Stimulated activated CD8-positive, alpha-beta memory T cell treated with anti-CD3 and anti-CD28 coated beads, Interleukin-4, amount 100 ng/mL, for 4 hours (primary cell): ENCODE measurements at places on chromosomes 4 and X.

DNA sequence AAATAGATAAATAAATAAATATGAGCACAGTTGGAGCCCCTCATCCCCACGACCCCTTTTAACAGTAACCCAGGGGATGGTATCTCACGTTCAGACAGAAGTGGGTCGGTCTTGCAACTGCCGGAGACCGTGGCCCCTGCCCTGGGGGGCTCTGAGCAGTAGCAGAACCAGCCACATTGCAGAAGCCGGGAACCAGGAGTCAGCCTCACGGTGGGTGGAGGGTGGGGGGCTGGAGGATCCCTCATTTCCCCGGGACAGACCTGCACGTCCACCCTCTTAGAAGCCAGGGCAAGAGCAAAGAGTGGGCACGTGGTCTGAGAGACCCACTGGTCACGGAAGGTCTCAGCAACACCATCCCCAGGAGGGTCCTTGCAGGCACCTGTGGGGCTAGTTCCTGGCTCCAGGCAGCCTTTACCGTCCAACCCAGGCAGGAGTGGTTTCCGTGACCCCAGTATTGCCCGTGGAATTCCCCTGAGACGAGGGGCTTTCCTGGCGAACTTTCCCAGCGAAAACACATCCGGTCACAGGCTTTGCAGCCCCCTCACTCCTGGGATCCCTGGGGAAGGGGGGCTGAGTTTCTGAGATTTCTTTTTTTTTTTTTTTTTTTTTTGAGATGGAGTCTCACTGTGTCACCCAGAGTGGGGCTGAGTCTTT lies 8.8 kb upstream of the IL3RA start:
- no peak for DNase-seq

DNA sequence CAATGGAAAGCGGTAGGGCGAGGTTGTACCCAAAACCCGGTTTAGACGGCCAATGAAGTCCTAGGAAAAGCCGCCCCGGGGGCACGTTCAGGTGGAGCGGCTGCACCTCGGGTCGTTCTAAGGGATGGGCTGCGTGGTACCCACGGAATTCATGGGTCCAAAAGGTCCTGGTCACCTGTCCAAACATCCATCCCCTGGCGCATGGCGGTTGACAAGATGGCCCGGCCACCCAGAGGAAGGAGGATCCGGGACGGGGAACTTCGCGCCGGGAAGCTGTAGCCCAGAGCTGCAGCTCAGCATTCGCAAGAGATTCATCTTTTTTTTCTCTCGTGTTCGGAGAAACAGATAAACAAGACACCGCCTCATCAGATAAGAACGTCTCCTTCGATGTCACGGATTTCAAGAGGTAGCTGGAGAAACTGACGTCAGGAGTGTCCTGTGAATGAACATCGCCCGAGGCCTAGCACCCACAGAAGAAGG lies 10.9 kb downstream of the PITX2 start:
- no peak for DNase-seq

GRCh38 chr4:69194166-69194565 lies 20.4 kb downstream of the UGT2B11 start:
- DNase-seq: no peak

DNA sequence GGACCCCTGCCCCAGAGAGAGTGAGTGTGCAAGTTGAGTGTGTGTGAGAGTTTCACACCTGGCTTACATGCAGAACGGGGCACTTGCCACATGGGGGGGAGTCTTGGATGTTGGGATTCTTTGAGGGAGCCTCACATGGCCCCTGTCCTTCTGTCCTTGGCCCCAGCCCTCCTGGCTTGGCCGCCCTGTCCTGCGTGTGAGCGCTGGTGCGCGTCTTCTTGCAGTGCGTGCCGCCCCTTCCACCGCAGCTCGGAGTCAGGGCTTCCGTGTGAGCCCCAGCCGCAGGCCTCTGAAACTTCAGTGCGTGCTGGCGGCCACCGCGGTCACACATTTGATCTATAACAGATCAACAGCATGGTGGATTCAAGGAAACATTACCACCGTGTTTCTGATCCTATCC lies 30.1 kb upstream of the HGFAC start:
- no peak for DNase-seq

DNA sequence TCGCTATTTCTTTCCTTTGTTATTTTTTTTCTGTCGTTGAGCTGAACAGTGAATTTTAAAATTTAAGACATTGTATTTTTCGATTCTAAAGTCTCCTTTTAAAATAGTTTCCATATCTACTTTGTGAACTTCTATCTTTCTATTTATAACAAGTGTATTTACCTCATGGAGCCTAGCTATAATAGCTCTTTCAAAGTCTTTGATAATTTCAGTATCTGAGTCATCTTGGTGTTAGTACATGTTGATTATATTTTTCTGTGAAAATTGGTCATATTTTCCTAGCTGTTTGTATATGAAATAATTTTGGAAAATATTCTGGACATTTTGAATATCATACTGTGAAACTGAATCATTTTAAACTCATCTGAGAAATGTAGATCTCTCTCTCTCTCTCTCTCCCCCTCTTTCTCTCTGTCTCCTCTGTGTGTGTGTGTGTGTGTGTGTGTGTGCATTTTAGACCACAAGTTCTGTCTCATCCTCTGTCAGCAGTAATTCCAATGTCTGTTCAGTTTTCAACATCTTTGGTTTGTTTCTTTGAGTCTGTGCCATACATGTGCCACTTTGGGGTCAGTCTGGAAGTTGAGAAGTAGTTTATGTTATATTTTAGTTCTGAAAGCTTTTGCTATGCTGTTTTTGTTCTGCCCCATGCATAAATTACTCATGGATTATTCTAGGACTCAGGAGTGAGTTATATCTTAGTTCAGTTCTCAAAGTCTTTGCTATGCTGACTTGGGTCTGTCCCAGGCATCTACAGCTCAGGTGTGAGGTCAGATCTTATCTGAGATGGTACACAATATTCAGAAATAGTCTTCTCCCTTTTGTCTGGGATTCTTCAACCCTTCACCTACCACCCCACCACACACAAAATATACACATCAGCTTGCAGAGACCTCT lies 366.4 kb upstream of the CASK start:
- no peak for DNase-seq

- DNase-seq: no peak
Measured at GRCh38 chrX:2577844-2578466, 77.2 kb upstream of the DHRSX start.

DNA sequence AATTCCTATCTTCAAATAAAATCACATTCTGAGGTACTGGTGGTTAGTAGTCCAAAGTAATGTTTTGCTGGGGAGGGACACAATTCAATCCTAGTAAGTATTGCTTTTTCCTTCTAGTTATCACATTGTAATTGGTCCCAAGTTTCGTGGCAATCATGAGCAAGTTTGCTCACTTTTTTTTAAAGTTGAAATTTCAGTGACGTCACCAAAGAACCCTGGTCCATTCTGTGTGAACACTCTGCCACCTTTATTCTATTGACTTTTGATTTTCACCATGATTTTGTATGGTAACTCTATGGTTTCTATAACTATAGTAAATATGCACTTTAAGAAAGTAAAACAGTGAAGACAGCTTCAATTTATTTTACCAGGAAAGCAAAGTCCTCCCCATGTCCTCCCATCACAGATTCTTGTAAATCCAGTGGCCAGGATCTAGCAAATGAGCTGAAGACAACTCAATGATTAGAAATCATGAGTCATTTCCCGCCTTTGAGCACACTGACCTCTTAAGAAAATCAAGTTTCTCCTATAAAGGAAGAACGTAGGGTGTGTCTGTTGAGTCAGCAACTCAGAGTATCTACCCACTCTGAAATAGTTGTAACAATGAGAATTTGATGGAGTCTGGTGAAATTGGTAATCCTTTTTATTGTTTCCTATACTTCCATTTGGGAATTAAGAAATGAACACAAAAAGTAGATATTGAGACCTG lies 1306.6 kb upstream of the PABPC4L start:
- DNase-seq: no peak

- no peak for DNase-seq
Measured at GRCh38 chrX:124045109-124045508, 83.6 kb downstream of the STAG2 start.

DNA sequence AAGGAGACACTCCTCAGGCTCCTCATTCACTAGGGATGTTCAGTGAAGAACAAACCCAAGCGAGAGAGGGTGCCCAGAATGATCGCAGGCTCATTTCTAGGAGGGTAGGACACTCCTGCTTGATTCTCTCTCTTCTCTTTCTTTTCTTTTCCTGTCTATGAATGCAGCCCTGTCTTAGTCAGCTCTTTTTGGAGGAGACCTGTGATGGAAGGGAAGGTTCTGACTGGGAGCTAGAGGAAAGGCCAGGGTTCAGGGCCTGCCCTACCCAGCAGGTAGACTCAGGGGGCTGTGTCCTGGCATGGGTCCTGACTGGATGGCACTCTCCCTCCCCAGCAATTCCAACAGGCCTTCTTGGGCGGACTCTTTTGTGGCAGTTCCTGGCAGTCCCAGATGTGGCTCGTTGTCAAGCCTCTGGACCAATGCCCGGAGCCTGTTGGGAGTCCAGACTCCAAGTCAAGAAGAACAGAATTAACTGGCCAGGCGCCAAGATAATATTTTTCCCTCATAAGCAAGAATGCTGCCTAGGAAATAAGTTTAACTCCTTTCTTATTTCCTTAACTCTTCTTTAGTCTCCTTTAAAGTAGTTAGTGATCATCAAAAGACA lies 139.4 kb upstream of the SCML1 start:
- DNase-seq: no peak

DNA sequence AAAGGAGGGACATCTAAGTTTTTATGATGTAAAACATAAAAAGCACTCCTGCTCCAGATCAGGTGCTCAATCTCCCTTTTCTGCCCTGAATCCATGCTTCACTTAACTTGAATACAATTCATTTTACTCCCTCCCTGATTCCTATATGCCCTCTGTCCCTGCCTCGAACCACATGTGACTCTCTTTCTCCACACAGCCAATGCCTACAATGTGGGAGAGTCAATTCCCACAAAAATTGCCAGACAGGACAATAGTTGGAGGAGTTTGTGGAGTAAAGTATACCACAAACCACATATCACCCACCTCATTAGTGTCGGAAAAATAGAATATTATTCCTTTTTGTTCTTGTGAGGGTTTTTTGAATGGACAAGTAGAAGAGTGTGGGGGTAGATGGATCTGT lies 9.7 kb downstream of the AMMECR1 start:
- no peak for DNase-seq

GRCh38 chrX:103919270-103919637 lies 43.2 kb upstream of the TMSB15B start:
- DNase-seq: no peak

DNA sequence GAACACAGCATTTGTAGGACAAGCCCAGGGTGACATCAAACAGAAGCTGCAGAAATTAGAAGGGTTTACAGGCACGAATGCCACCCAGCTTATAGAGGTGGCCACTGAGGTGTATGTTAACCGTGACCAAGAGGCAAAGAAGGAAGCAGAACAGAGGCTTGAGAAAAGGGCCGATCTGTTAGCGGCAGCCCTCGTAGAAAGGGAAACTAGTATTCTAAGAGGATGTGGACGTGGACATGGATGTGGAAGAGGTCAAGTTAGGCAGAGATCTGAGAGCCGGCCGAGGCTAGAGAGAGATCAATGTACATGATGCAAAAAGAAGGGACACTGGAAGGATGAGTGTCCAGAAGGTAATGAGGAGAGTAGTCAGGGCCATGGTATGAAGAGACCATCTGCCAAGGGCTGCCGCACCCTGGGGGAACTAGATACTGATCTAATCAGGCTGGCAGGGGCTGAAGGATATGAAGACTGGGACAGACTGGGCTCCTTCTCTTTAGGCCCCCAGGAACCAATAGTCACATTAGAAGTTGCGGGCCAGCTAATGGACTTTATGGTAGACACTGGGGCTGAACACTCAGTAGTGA lies 27.5 kb downstream of the LIAS start:
- no peak for DNase-seq

GRCh38 chrX:115898382-115899001 lies 272.1 kb upstream of the AGTR2 start:
- no peak for DNase-seq

GRCh38 chrX:19769467-19769866 lies 117.9 kb downstream of the SH3KBP1 start:
- DNase-seq: no peak

DNA sequence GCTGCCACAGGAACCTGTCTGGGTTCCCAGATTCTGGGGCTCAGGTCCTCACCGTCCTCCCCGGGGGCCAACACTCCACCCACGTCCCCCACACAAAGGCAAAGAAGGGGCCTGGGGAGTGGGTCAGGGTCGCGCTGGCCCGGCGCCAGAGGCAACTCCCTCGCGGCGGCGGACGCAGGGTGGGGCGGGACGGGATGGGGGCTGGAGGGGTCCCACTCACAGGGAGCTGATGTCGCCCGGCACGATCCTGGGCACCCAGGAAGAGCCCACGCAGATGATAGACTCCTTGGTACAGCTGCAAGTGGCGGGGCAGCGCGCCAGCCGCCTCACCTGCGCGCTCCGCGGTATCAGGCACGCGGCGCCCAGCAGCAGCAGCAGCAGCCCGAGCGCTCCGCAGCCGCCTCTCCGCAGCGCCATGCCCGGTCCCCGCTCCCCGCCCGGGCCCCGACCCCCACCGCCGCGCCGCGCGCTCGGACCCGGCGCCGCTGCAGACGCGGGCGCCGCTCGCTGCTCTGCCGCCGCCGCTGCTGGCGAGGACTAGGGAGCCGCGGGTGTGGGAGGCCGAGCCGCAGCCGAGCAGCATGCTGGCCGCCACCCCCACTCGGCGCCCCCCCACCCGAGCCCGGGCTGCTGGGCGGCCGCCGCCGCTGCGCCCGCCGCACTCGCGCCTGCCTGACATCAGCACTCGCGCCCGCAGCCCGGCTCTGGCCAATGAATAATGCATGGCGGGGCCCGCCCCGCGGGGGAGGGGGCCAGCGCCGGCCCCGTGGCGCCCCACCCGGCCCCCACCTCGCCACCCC lies at the start of gene LGI2:
LGI2 (minus strand) TSS at position 670 of the 800 bp plus-strand sequence; CDS start at position 417, 253 bp downstream.
- DNase-seq: no peak

DNA sequence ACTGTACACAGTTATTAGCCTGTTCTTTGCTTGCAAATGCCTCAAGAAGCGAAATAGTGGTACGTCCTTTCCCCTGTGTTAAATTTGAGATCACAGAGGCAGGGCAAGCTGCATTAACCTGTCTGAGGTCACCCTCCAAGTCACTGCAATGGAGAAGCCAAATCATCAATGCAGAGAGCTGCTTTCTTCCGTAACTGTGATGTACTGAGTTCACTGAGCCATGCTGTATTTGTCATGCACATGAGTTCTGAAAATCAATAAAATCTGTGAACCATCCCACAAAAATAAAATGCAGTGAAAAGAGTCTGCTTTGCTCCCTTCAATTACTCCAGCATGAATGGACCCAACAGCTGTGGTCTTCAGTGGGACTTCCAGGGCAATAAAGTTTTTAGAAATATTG lies 393.5 kb downstream of the KCNIP4 start:
- DNase-seq: no peak

DNA sequence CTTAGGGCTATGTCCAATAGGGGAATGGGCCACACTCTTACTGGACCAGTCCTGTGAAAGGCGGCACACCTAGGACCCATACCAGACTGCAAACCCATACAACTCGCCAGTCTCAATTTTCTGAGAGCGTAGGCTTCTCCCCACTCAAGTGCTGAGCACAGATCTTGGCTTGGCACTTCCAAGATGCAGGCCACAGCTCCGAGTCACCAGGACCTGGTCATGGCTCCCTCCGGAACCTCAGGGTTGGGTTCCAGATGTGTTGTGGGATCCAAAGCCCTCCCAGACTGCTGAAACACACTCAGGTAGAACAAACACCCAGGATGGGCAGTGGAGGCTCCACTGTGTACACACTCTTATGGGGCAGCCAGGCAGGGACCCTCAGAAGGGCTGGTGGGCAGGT lies 103.3 kb downstream of the TMEM144 start:
- DNase-seq: no peak

- peak; percentile 19 for DNase-seq
Measured at GRCh38 chr4:145098675-145099037, 545 bp downstream of the ABCE1 start.

GRCh38 chrX:7993873-7994272 lies 66.7 kb upstream of the PNPLA4 start:
- no peak for DNase-seq

- DNase-seq: no peak
Measured at GRCh38 chrX:65871671-65872311, 168.1 kb downstream of the VSIG4 start.
